ENCODE measurements at places on chromosomes 6 and 20.
A peak's percentile ranks its signal among the peaks of the same experiment; 100 is the strongest.

GRCh38 chr6:33843131-33844121, 39.6 kb upstream of the MLN start:
- DNase-seq: no peak

DNA sequence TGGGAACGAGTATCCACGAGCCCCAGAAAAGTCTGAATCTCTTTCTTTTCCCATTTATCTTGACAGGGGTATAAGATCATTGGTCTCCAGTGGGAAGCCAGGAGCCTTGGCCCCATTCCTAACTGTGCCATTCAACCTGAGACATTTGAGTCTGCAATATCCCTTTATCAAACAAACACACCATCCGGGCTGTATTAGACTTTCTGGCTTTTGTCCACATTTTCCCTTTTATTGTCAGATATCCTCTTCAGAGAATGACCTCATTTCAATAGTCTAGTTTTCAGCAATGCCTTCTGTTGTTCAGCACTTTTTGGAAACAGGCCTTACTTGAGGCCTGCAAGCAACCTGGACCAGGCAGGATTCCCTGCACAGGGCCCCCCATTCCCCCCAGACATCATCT, 15.7 kb downstream of the BPIFA1 start:
- DNase-seq: no peak

DNA sequence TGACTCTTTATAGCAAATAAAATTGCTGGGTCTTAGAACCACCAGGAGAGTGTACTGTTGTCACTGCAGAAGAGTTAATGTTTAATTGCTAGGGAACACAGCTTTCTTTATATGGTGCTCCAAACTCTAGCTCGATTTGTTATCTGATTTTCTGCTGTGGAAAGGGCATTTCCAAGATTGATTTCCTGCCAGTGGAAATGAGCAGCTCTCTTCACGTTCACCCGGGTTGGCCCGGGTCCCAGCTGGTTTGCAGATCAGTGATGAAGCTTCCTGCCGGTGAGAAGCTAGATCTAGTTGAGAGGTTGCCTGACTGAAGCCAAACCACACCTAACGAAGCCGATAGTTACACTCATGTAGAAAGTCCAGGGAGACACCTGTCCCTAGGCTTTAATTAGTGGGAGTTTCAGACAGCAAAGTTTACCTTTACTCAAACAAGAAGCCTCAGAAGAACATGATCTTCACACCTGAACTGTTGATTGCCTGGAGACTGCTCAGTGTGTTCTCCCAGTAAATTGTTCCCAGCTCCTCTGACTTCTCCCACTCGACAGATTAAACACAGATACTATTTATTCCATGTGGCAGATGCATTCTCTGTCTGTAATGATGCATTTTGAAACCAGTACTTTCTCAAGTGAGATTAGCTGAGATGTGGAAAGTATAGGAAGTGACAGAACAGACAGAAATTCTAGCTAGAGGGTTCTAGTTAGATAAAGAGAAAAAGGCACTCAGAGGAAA, 27.8 kb downstream of the PAQR8 start:
- DNase-seq: no peak

DNA sequence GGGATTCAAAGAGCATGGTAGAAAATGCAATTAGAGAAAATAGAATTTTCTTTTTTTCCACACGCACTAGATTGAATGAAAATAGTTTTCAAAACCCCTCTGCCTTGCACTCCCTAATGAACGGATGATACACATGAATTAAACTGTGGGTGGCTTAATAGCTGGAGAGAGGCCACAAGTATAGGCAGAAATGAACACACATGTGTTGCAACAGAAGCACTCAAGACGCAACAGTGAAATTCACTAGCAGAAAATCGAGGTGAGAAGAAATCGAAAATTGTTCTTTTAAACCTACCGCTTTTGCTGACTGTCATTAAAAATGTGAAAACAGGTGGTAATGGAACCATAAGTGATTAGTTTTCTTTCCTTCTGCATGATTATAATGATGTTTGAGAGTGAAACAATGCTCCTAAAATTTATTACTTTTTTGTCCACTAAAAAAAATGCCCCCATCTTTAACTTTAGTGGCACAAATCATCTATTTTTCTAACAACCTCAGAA, 80.1 kb upstream of the SHLD1 start:
- DNase-seq: no peak

DNA sequence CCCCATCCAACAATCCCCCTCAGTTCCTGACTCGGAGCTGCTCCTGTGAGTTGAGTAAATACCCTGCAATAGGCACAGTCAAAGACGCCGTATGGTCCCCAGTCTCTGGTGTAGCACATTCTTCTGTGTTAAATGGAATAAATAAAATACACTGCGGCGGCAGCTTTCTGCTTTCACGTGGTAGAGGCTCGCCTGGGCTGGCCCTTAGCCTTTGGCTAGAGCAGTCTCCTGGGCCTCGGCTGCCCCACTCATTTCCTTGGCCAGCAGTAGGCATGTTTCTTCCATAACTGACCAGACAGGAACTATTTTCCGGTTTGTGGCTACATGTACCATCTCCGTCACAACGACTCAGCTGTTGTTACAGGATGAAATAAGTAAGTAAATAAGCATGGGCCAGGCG, 20.7 kb downstream of the SERPINB6 start:
- no peak for DNase-seq

GRCh38 chr20:60080401-60080800, 122.2 kb downstream of the CDH26 start:
- no peak for DNase-seq

DNA sequence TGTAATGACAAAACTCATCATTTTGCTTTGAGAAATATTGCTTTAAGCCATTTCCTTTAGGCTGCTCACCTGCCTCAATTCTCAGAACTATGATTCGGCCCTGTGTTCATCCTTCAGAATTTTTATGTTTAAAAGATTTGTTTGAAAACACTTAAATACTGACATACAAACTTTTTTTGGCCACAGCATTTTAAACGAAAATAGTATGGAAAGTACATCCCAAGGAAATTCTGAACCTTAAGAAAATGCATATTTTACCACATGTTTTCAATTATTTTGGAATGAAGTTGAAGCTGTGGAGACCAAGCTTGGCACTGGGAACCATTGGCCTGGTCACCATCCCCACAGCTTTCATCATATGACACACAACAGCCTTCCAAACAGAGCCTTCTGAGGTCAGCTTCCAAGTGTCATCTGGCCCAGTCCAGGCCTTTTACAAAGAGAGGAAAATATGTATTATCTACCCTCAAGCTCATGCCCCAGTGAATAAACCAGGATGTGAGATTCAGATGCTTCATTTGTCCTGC, 83.3 kb downstream of the SOD2 start:
- DNase-seq: no peak

- DNase-seq: no peak
Observed at GRCh38 chr6:146865756-146866379, 267.1 kb downstream of the ADGB start.

DNA sequence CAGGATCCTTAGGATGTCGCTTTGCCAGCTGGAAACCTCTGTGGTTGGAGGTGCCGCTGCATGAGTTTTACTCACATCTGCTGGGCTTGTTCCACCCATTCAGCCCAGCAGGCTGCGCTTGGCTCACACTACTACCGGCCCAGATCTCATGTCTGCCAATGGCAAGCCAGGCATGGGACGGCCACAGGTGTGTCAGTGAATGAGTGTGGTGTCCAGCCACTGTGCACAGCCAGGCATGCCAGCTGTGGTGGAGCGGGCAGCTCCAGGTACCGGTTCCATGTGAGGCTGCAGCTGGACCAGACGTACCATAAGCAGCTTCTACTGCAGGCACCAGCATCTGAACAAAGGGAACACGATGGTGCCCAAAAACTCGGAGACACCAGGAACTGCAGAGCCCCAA, 33.1 kb upstream of the ASF1A start:
- no peak for DNase-seq

- no peak for DNase-seq
Observed at GRCh38 chr20:1165941-1166340, 18.8 kb downstream of the TMEM74B start.

DNA sequence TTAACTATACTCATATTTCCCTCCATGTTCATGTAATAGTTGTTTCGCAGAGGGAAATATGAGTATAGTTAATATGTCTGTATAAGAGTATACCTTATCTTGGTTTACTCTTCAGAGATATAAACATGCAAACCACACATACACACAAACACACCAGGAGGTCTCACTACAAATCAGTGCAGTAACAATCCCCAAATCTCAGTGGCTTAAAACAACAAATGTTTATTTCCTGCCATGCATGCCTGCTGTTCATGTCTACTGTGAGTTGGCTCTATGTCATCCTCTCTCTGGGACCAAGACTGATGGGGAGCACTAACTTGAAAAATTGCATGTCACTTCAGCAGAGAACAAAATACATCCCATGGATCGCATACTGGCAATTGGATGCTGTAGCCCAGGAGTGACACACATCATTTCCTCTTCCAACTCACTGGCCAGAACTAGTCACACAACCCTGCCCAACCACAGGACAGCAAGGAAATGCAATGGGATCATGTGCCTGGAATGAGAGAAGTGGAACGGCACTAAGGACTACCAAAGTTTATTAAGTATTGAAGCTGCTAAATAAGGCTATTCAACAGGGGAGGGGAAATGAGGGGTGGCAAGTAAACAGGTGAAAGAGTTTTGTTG, 89.0 kb upstream of the DTNBP1 start:
- no peak for DNase-seq

DNA sequence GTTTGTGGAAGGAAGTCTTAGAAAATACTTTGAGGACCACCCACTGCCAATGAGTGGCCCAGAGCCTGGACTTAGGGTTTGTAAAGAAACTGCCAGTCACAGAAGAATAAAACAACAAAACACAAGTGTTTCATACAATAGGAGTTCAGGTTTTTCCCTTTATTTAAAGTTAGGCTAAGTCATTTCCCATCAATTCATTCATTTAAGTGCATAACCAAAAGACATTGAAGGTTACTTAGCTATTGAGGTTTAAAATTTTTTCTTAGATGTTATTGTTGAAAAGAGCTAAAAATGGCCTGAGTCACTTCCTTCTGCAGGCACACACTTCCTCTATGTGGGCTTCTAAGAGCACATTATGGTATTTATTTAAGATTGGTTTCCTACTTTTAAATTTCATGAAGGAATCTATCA, 54.2 kb downstream of the ARMC2 start:
- no peak for DNase-seq

GRCh38 chr6:13712599-13712898, 914 bp upstream of the RANBP9 start:
- DNase-seq: no peak

DNA sequence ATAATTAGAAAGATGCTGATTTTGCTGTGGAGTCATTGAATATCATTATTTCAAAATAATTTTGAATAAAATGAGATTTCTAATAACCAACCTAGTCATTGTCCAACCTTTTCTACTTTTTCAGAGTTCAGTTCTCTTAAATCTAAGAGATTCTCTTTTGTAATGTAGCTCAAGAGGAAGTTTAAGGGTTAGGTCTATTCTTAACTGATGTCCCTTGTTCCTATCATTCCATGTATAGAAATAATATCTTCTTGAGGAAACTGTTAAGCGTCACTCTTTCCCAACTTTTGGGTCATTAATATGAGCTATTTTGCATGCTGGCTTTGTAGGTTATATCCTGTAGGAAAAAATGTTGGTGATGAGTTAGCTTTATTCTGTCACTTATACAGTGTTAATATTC, 27.0 kb downstream of the RNF144B start:
- no peak for DNase-seq

DNA sequence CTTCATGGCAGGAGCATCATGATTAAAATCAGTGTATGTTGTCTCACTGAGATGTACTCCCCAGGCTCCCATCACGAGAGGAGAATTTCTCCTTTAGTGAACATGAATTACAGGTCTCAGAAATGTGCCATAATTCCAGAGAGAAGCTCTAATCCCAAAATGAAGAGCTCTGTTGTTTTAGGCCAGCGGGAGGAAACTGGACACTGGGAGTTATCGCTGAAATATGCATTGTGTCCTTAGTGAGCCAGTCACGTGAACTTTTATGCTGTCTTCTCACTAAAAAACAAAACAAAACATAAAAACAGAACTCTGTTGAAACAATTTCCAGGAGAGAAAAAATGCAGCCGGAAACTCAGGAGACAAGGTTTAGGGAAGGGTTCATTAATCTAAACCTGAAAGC, 315.7 kb upstream of the NT5E start:
- no peak for DNase-seq

DNA sequence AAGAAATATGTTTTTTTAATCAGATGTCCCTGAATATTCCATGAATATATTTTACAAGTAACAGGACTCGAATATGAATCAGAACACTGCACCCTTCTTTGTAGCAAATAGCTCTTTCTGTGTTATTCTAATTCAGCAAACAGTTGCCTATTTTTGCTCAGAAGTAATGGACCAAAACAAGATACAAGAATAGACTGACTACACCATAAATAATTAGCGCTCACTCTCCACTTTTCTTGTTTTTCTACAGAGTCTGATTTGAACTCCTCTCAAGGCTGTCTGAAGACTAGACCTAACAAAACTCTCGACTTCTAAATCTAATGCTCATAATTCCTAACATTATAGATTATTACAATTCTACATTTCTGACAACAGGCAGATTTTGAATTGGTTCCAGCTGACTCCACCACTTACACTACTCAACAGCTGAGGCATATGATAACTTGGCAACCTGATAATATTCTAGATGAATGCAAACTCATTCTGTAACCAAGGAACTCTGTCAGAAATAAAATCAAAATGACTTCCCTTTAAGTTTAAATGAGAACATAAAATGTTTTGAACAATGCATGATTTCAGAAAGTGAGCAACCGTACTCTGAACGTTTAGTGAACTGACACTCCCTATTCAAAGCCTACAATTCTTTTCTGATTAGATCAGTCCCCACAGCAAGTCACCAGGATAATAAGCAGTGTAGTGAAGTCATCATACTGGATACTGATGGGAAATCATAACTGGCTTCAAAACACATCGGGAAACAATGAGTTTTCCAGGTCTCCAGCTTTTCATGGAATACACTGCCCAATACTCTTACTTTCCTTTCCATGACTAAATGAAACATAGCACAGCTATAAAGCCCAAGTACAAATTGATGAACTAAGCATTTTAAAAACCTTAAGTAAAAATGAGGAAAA, 114.2 kb upstream of the BEND6 start:
- DNase-seq: no peak

- peak; percentile 27 for DNase-seq
Observed at GRCh38 chr20:33667245-33667675, 517 bp downstream of the ACTL10 start.

DNA sequence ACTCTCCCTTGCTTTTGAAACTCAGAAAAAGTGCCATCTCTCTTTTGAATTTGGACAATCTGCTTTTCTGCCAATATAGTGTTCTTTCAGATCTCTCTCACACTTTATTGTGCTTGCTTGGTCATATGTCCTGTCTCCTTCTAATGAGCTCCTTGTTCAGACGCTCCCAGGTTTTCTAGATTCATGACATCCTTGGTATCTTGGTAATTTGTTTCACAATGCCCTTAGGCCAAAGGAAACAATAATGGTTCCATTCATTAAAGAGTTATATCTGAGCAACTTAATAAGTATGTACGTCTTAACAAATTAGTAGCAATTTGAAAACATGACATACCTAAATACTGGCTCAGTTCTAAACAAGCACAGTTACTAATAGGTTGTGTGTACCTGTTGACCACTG, 293.4 kb upstream of the SPTLC3 start:
- no peak for DNase-seq

- no peak for DNase-seq
Observed at GRCh38 chr6:119145111-119145510, 66.6 kb upstream of the FAM184A start.

GRCh38 chr6:27753668-27754407, 158.4 kb downstream of the OR2B2 start:
- DNase-seq: peak; percentile 89

GRCh38 chr6:69129046-69129445, 494.0 kb downstream of the ADGRB3 start:
- DNase-seq: no peak

GRCh38 chr6:4319981-4320683, 184.8 kb upstream of the ECI2 start:
- peak; percentile 3 for DNase-seq

- no peak for DNase-seq
Observed at GRCh38 chr6:170288091-170288631, 2.7 kb downstream of the DLL1 start.
